ENCODE measurements at places on chromosomes 7 and 10. TPM values are rescaled to one million over a fixed set of nuclear protein-coding genes. Genes with fewer than 3 reads are reported as not detected.

LIPN gene
- polyA plus RNA-seq = not detected

GRCh38 chr7:128000048-128000447 lies 31.2 kb downstream of the LRRC4 start:
- DNase-seq = no peak

DNA sequence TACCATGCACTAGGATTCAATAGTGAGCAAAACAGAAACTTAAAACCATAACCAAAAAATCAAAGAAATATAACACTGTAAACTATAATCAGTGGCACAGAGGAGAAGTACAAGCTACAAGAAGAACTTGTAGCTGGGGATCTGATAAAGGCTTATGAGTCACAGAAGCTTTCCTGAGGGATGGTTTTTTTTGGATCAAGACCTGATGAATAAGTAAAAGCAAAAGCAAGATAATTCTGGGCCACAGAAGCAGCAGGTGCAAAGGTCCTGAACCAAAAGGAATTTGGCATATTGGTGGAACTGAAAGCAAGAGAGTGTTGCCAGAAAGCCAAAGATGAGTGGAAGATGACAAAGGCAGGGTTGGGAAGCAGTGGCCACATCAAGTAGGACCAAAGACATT lies 37.4 kb upstream of the BET1 start:
- no peak for DNase-seq

GRCh38 chr10:49050366-49050765 lies 65.0 kb downstream of the VSTM4 start:
- DNase-seq = no peak

DNA sequence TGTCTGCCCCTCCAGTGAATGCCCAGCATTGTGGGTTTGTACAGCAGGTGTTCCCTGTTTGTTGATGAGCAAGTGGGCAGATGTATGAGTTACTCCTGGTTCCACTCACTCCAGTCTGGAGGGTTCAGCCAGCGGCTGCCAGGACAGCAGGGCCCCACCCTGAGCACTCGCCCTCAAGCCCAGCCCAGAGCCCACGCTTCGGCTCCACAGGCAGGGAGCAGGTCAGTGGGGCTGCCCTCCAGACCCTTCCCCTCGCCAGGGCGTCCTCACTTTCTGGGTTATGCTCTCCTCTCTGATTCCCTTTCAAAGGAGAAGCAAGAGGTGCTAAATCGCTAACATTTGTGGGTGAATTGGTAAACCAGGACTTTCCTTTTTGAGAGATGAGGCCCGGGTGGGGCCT lies 4.8 kb upstream of the VIPR2 start:
- DNase-seq = no peak

DNA sequence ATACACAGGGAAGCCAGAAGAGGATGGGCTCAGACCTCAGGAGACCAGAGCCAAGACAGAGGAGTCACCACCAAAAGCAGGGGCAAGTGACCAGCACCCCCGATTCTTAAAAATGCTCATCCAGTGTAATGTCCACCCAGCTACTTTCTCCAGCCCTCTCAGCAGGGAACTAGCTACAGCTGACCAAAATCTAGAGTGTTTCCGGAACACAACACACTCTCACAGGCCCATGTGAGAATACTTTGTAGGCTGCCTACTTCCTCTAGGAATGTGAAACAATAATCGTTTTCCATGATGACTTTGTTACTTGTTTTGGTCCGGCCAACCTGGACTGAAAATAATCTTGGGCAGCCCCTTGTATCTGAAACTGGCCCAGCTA lies 14.5 kb downstream of the PSAP start:
- no peak for DNase-seq

HMX3 gene
- not detected for polyA plus RNA-seq

GRCh38 chr7:4836206-4836661 lies 25.6 kb downstream of the PAPOLB start:
- DNase-seq = peak; percentile 47

DNA sequence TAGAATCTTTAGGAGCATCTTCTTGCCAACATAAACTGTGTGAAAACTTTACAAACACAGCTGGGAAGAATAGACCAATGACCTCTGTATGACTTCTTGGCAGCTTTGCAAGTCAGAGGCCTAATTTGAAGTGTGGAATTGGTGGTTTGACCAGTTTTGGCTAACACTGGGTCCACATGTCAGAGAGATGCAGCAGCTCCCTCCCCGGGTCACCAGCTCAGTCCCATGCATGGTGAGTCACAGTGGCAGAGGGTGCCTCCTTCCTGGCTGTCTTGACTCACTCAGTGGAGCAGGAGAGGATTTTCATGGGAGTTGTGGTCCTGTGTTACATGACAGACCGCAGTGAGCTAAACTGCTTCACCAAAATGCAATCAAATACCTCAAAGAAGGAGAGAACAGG lies 8.2 kb upstream of the STARD3NL start:
- DNase-seq = peak; percentile 60

HIF1AN gene
- polyA plus RNA-seq = 9.5 TPM

DNA sequence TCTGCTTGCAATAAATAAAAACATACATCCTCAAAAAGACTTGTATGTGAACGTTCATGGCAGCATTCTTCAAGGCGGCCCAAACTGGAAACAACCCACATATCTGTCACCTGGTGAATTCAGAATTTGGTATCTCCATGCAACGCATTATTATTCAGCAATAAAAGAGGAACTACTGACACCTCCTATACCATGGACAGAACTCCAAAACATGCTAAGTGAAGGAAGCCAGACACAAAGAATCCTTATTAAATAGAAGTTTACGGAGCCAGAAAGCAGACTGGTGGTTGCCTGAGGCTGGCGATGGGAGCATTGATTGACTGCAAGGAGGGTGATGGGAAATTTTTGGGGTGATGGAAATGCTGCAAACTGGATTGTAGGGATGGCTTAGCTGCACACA lies 530.8 kb upstream of the DPP6 start:
- no peak for DNase-seq

- no peak for DNase-seq
Measured at GRCh38 chr10:62915158-62915557, 99.0 kb upstream of the EGR2 start.

GRCh38 chr10:74922921-74923320 lies 96.5 kb downstream of the KAT6B start:
- no peak for DNase-seq

- no peak for DNase-seq
Measured at GRCh38 chr10:101123815-101124617, 7.1 kb upstream of the TLX1 start.

DNA sequence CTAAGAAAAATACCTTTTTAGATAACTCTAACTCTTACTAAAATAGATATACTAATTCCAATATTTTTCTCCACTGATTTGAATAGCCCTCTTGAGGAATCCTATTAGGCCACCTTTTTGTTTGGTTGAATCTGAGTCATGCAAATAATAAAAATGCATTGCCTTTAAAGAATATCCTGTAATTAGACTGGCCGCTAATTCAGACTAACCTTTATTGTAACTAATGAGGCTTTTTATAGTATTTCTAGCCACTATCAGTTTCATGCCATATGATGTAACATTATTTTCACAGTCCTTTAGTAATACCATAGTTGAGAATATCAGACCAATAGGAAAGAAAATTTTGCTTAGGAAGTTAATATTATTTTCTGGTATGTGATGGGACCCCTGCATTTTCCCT lies 90.1 kb downstream of the CREB5 start:
- no peak for DNase-seq

PON1 gene
- not detected for polyA plus RNA-seq

HECW1 gene
- polyA plus RNA-seq = 0.16 TPM

DNA sequence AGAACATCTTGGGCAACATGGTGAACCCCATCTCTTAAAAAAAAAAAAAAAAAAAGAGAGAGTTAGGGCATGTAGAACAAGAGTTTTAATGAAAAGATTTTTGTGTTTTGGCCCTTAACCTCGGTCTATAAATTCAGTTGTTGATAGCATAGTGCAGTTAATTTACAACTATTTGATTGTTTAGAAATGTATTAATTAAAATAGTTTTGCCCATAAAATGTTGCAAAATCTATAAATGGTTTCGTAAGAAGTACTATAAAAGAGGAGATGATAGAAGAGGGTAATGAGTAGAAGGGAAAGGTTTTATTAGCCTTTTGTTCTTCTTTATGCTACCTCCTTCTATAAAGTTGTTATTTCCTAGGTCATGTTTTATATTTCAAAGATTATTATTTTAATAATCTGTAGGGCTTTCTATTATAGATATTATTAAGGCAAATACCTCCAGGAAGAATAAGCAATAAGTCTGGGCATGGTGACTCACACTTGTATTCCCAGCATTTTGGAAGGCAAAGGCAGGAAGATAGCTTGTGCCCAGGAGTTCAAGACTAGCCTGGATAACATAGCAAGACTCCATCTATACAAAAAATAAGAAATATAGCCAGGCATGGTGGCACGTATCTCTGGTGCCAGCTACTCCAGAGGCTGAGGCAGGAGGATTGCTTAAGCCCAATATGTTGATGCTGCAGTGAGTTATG lies 73.3 kb downstream of the MCU start:
- DNase-seq = no peak

GRCh38 chr10:131901181-131901829 lies 497 bp downstream of the PPP2R2D start:
- peak; percentile 81 for DNase-seq

DNA sequence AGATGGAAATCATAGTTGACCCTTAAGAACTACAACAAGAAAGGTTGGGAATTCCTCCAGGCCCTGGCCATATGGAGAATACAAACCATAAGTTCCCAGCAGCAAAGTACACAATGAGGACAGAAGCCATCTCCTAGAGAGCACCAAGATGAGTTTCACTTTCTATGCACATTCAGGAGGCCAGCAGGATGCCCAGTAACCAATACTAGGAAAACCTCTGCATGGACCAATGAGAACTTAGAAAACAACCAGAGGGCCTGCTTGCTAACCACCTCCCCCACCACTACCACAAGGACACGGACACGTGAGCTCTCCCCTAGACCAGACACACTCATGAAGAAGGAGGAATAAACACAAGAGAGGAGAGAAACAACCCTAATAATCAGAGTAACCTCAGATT lies 56.3 kb downstream of the IFIT5 start:
- DNase-seq = no peak

GRCh38 chr10:100826983-100827818 lies 81.8 kb downstream of the PAX2 start:
- peak; percentile 17 for DNase-seq

CYP3A7 gene
- polyA plus RNA-seq = not detected

DNA sequence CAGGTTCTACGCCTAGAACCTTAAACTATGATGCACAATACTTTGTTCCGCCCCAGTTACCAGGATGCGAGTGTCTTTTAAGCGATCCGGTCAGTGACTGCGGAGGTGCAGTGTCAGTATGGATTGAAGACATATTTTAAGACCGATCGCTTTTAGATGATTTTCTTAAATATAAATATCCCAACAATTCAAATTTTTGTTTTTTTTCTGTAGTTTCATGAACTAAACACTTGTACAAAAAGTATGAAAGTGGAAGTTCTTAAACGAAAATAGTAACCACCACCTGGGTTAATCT lies 835 bp downstream of the COMMD3 start:
- no peak for DNase-seq

MYO3A gene
- polyA plus RNA-seq = 0.11 TPM

CPN1 gene
- polyA plus RNA-seq = not detected

DNA sequence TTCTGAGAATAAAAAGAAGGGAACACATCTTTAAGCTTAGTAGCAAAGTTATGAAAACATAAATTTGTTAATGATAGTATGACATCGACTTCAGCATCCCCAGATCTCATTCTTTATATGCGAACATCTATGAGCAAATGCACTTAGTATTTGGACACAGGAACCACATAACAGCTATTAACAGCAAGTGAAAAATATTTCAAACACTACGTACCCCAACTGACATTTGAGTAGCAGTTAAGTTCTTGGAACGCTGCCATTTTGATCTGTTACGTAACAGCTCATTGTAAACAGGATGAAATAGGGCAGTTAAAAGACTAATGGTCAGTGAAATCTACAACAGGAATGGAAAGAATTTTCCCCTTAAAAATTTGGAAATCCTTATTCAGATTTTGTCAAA lies 428.9 kb downstream of the TNS3 start:
- DNase-seq = no peak

GRCh38 chr10:72315611-72316385 lies 38.9 kb downstream of the DNAJB12 start:
- peak; percentile 73 for DNase-seq

NPSR1 gene
- polyA plus RNA-seq = not detected

DNA sequence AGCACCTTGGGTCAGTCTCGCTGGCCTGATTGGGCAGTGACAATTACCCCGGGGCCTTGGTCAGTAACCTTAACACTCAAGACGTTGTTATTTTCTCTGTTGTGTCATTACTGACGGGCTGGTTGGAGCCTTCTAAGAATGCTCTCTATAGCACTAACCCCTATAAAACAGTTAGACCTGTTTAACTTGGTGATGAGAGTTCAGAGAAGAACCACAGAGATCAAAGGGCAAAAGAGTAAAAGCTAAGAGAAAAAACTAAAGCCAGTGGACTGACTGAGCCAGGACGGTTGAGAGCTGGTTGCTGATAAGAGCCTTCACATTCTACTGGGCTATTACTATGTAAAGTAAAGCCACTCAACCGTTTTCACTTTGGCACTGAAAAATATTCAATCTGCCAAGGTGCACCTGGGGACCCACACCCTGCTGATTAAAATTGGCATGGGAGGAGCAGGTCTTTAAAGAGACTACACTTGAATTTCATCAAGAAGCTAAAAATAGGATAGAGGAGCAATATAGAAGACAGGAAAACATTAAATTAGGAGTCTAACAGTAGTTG lies 13.6 kb upstream of the ITGB1 start:
- DNase-seq = no peak

MSS51 gene
- polyA plus RNA-seq = 1.4 TPM

- DNase-seq = peak; percentile 97
Measured at GRCh38 chr7:46603780-46604179, 682.7 kb upstream of the IGFBP3 start.
